CD4-positive, alpha-beta memory T cell (primary cell): ENCODE measurements at places on chromosomes 6 and 20.
A peak's percentile ranks its signal among the peaks of the same experiment; 100 is the strongest.

- DNase-seq: peak; percentile 30
Observed at GRCh38 chr6:139027620-139028182, 844 bp upstream of the ABRACL start.

DNA sequence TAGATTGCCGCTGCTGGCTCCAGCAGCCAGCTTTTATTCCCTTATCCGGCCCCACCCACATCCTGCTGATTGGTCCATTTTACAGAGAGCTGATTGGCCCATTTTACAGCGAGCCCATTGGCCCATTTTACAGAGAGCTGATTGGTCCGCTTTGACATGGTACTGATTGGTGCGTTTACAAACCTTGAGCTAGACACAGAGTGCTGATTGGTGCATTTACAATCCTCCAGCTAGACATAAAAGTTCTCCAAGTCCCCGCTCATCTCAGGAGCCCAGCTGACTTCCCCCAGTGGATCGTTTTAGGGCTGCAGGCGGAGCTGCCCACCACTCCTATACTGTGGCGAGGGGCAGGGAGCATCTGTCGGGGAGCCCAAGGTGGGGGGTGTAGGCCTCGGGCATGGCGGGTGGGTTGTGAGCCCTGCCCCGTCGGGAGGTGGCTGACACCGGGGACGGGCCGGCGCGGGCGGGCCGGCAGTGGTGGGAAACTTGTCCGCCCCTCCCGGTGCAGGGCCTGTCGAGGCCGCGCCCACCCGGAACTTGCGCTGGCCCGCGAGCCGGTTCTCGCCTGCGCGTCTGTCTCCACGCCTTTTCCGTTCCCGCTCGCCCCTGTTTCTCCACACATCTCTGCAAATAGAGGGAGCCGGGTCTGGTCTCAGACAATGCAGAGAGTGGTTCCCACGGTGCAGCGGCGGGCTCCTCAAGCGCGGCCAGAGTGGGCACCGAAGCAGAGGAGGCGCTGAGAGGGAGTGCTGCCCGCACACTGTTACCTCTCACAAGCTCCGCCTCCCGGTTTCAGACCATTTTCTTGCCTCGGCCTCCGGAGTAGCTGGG is 86.1 kb upstream of the STMND1 start:
- peak; percentile 64 for DNase-seq

- no peak for DNase-seq
Observed at GRCh38 chr6:168649209-168649608, 208.2 kb downstream of the SMOC2 start.

GRCh38 chr6:107820338-107821261 is 3.5 kb downstream of the SCML4 start:
- DNase-seq: peak; percentile 42

- no peak for DNase-seq
Observed at GRCh38 chr20:58131151-58131550, 97.3 kb downstream of the ANKRD60 start.

DNA sequence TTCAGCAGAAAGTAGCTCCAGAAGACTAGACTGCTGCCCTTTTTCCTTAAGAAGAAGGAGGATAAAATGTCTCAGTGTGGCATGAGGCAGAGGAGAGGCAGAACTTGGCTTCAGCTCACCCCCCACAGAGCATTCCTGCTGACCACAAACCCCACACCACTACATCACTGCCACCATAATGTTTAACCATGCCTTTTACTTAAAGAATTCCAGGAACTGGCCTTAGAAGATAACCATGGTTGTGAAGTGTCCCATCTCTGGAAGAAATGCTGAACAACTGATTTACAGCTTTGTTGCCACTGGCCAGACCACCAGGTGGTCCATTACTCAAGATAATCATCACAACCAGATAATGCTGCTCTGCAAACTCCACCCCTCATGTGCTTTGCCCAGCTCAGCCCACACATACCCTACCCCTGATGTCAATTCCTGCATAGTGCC is 154.1 kb downstream of the CD24 start:
- DNase-seq: no peak

- DNase-seq: no peak
Observed at GRCh38 chr6:52512199-52512598, 64.7 kb downstream of the TRAM2 start.

DNA sequence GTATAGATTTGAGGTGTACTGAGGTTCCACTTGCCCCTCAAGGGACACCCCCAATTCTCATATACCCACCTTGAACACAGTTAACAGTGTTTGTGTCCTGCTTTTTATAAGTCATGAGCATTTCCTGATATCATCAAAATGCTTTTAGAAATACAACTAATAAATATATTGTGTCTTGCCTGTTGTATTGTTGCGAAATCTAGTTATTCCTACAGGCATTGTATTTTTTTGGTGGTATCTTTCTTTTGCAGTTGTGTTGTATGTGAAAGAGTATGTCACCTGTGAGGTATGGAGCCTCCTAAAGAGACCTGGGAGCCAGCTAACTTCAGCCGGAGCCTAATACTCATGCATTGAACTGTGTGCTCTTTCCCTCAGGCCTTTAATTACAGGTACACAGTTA is 40.7 kb downstream of the CDYL start:
- DNase-seq: no peak

GRCh38 chr6:161057103-161058091 is 65.8 kb downstream of the MAP3K4 start:
- DNase-seq: no peak

DNA sequence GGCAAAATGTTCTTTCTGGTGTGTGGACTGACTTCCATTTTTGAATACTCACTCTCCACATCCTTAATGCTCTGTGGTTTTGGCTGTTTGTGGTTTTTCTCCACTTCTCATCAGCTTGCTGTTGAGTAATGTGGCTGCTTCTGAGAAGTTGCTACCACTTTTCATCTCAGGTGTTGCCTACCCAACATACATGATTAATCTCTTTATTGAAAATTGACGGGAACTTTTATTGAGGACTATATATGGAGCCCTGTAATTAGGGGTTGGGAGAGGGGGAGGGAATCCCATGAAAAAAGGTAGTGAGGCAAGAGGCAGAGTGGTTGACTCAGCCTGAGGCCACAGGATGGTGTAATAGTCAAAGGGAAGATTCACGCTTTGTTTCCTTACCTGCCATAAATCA is 17.6 kb downstream of the IL22RA2 start:
- peak; percentile 70 for DNase-seq

GRCh38 chr6:170085475-170086401 is 205.1 kb downstream of the DLL1 start:
- DNase-seq: no peak

DNA sequence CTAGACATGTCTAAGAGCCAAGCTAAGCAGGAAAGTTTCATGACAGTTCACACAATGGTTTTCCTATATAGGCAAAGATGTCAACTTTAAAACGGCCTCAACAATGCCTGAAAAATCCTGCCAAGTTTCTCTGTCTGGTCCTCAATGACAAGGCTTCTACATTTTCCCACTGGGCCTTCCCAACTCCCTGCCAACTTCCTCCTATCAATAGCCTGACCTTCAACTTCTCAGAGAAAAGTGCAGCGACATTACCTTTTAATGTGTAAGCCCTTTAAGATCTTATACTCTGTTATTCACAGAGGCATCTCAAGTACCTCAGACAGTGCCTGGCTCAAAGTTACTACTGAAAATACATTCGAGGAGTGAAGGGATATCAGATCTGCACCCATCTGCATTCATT is 56.2 kb upstream of the BTBD3 start:
- no peak for DNase-seq

DNA sequence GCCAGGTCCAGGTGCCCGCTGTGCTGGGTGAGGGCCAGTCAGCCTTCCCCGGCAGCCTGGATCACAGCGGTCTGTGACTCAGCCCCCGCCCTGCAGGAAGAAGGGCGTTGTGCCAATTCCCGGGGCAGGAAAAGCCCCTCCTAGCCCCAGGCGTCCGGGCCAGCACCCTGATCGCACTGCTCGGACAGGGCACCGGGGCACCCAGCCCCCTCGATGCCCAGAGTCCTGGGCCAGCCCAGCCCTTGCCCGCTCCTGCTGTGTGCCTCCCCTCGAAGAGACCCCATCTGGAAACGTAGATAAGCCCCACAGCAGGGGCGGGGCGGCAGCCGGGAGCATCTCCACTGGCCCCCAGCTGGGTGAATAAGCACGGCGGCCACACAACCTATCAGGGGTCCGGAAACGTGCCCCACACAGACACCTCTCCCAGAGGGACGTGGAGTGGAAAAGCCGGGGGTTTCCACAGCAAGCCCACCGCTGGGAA is 9.9 kb downstream of the LAMA5 start:
- DNase-seq: no peak

- no peak for DNase-seq
Observed at GRCh38 chr6:79878142-79878748, 69.1 kb downstream of the ELOVL4 start.

- no peak for DNase-seq
Observed at GRCh38 chr20:37413379-37413778, 67.4 kb downstream of the SRC start.

GRCh38 chr6:136964398-136964797 is 42.3 kb downstream of the SLC35D3 start:
- DNase-seq: no peak

DNA sequence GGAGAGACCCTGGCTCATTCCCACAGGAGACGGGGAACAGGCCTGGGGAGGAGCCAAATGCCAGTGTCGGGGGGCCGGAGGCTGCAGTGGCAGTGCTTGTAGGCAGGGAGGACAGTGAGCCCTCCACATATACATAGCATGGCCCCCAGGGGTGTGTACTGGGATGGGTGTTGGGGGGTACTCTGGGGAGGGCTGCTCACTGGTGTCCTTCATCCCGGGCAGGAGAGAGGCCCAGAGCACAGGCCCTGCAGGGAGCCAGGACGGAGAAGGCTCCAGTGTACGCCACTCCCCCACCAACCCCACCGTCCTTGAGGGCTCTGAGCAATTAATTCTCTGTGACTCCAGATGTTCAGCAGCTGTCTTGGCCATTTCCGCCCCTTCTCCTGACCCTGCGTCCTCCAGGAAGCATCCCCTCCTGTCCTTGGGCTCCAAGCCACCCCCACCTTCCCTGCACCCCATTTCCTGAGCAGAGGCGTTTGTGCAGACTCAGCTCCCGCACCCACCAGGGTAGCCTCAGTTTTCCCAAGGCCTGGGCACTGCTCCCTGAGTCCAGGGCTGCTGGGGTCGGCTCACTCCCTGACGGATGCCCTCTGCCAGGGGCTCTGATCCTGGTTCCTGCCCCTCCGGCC is 3.4 kb upstream of the ABHD16B start:
- DNase-seq: no peak

GRCh38 chr6:4608361-4609115 is 167.7 kb upstream of the CDYL start:
- DNase-seq: no peak

- no peak for DNase-seq
Observed at GRCh38 chr6:50116797-50117542, 67.2 kb upstream of the DEFB112 start.

- DNase-seq: peak; percentile 73
Observed at GRCh38 chr6:37210313-37210968, 40.5 kb downstream of the PIM1 start.

GRCh38 chr6:139395891-139396301 is 21.4 kb upstream of the CITED2 start:
- no peak for DNase-seq

GRCh38 chr20:35791821-35792220 is 20.0 kb downstream of the PHF20 start:
- DNase-seq: no peak

GRCh38 chr20:22815603-22816315 is 219.4 kb upstream of the SSTR4 start:
- DNase-seq: no peak

GRCh38 chr6:83838727-83839126 is 14.4 kb upstream of the RIPPLY2 start:
- no peak for DNase-seq
